ENCODE measurements at places on chromosomes 13 and 19.
A peak's percentile ranks its signal among the peaks of the same experiment; 100 is the strongest.

- peak; percentile 77 for DNase-seq
Observed at GRCh38 chr13:42769650-42770049, 11.7 kb upstream of the FAM216B start.

GRCh38 chr19:30206187-30206586 is 166.0 kb upstream of the ZNF536 start:
- DNase-seq, result no peak

GRCh38 chr13:26377038-26377437 is 123.1 kb downstream of the CDK8 start:
- peak; percentile 68 for DNase-seq

DNA sequence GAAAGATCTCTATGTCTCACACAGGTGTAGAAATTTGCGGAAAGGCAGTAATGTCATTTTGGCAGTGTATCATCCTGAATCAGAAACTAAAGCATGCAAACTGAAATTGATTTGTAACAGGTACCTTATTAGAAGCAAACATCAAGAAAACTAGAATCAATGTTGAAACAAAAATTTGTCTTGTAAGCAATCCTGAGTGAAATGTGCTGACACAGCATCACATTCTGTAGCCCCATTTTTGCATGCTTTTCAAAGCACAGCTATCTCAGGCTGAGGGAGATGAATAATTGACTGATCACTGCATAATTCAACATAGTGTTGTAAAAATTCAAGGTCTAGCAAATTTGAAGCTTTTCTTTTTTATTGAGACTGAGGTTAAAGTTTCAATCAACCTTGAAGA is 539.7 kb downstream of the DACH1 start:
- no peak for DNase-seq

DNA sequence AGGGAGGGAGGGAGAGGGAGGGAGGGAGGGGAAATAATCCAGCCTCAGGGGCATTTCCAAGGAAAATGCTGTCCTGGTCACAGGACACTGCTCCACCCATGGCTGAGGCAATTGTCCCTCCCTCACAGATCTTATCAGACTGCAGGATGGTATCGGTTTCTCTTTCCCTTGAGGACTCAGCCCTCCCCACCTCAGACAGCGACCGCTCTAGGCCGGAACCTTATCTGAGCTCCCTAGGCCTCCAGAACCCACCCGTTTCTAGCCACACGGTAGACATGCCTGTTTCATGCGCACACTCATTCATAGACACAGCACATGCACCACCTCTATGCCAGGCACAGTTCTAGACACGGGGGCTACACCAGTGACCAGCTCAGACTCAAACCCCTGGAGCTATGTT is 10.0 kb upstream of the IZUMO2 start:
- no peak for DNase-seq

DNA sequence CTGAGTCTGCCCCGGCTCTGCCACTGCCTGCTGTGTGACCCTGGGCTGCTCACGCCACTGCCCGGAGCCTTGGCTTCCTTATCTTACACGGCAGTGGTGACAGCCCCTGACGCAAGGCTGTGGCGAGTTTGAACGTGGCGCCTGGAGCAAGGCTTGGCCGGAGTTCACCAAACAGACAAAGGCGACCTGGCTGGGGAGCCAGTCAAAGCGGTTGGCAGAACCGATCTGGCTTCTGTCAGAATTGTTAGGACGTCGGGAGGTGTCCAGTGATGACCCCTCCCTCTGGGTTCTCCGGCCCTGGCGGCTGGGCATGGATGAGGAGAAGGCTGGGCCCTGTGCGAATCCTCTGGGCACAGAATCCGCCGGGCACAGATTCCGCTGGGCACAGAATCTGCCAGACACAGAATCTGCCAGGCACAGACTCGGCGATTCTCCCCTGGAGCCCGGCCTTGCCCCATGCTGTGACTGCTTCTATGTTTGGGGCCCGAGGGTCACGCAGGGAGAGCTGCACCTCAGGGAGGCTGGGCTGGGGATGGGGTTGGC is 11.7 kb upstream of the TMEM255B start:
- no peak for DNase-seq

GRCh38 chr19:46515879-46516350 is 20.2 kb upstream of the PNMA8B start:
- peak; percentile 73 for DNase-seq

DNA sequence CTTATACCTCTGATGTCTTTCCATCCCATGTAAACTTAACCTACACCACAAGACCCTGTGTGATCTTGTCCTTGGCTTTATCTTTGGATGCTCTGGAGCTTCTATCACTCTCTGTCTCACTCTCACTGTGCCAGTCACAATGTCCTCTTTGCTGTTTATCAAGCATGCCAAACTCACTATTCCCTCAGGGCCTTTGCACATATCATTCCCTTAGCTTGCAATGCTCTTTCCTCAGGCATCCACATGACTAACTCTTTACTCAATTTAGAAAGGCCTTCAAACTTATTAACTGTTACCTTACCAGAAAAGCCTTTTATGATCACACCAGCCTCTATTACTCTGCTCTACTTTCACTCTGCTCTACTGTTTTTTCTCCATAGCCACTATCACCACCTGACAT is 354.1 kb downstream of the RFC3 start:
- no peak for DNase-seq

DNA sequence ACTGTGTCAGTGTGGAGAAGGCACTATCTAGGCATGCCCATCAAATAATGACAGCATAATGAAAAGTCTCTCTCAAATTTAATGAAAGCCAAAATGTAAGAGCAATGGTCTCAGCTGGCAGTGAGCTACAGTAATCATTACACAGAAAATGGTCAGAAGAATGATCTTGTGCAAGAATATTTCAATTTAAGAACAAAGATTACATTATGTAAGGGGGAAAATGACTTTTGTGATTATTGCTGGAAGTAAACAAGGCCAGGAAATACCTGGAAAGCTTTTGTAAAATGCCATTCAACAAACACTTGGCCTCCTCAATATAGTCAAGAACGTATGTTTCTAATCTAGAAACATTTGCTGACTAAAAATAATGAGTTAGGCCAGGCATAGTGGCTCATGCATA is 89.1 kb downstream of the CAB39L start:
- DNase-seq, result no peak

GRCh38 chr13:93101226-93101734 is 125.3 kb upstream of the GPC6 start:
- no peak for DNase-seq

GRCh38 chr13:46679369-46680120 is 117.4 kb downstream of the ESD start:
- peak; percentile 59 for DNase-seq

DNA sequence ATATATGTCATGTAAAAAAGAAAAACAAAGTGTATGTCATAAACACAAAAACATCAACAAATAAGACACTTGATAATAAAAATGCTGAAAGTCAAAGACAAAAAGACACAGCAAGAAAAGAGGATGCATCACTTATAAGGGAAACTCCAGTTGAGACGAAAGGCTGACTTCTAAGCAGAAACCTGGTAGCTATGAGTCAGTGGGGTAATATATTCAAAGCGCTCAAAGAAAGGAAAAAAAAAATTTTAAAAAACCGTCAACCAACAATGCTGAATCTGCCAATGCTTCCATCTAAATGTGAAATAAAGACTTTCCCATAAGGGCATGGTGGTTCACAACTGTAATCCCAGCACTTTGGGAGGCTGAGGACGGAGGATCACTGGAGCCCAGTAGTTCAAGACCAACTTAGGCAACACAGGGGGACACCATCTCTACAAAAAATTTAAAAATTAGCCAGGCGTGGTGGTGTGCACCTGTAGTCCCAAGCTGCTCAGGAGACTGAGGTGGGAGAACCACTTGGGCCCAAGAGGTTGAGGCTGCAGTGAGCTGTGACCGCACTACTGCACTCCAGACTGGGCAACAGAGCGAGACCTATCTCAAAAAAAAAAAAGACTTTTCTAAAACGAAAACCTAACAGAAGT is 24.0 kb downstream of the USP12 start:
- no peak for DNase-seq

GRCh38 chr19:38745316-38745715 is 1.0 kb upstream of the CAPN12 start:
- DNase-seq, result no peak

DNA sequence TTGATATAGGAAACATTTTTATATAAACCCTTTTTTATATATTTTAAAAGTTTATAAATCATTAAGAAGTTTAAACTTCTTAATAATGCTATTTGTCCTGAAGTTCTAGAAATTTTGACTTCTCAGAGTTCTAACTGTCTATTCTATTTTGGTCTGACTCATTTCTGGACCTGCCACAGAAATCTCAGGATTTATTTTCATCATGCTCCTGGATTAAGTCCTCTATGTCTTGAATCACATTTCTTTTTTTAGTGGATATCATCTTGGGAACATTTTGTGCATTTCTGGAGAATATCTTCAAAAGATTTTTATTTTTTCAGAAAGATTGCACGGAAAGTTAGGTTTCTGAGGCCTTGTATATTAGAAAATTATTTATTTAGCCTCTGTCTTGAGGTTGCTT is 289.1 kb downstream of the NDFIP2 start:
- no peak for DNase-seq

GRCh38 chr13:89628567-89628966 is 1718.9 kb upstream of the MIR17HG start:
- DNase-seq, result peak; percentile 31

DNA sequence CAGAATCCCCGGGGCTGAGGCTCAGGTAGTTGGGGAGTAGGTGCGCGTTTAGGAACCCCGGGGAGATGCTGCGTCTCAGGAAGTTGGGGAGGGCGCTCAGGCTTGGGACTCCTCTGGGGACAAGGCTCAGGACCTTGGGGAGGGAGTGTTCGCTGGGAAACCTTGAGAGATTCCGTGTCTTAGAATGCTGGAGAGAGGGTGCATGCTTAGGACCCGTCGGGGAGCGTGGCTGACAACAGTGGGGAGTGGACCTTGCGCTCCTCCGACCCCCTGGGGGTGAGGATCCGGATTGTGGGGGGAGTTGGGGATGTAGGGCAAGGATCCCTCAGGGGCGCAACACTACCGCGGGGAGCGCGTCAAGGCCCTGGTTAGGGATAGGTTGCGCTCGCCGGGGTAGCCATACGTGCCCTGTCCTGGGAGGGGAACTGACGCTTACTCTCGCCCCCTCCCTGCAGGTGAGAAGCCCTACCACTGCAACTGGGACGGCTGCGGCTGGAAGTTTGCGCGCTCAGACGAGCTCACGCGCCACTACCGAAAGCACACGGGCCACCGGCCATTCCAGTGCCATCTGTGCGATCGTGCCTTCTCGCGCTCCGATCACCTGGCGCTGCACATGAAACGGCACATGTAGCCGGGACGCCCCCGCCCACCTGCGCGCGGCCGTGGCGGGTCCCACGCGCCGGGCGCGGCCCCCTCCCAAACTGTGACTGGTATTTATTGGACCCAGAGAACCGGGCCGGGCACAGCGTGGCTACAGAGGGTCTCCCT is 2.0 kb downstream of the KLF2 start:
- DNase-seq, result no peak

GRCh38 chr13:50599927-50600326 is 243.6 kb downstream of the DLEU7 start:
- DNase-seq, result no peak

DNA sequence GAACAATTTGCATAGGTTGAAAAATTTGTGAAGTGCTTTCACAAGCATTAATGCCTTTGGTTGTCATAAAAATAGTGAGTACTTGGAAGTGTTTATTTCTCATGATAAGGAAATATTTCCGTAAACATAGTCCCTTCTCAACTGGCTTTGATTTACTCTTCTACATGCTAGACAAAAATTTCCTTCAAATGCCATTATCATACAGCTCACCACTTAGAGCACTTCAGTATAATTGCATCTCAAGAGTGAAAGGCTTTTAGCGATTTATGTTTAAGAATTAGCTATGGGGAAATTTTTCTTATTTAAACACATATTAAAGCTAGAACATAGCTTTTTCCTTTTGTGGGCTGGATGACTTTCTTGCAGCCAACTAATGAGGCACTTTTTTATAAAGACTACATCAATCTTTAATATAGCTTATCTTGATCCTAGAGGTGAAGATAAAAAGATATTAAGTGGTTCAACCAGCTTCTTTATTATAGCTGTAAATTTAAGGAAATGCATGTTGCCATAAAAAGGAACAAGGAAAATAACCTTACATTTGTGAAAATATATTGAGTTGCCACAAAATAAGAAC is 656.8 kb downstream of the SLITRK6 start:
- no peak for DNase-seq

DNA sequence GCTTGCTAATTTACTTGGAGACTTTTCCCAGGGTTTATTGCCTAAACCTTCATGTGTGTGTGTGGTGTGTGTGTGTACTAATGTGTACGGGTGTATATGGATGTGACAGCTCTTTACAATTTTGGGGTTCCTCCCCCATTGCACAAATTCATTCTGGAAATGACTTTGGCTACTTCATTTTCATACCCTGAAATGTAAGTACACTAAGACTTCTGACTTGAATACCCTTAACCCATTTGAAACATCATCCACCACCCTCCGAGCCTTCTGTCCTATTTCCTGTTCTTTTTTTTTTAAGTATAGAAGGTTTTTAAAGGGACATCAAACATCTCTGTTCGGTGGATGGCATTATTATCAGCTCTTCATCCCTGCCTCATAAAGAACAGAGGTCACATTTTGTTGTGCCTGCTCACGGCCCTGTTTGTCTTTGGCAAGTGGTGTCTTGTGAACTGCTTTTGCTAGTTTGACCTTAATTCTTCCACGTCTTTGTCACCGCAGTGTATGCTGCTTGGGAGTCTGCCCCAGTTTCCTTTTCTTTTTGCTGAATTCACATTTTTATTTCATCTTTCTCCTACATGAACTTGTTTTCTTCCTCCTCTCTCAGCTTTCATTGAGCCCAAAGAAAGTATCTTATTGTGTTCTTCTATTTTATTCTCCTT is 228.3 kb downstream of the FOXO1 start:
- no peak for DNase-seq

- DNase-seq, result peak; percentile 35
Observed at GRCh38 chr19:33819880-33820781, 23.5 kb downstream of the KCTD15 start.

- DNase-seq, result no peak
Observed at GRCh38 chr19:33438987-33439781, 65.7 kb downstream of the CEBPG start.

GRCh38 chr13:24207841-24208667 is 47.5 kb downstream of the SPATA13 start:
- DNase-seq, result no peak

DNA sequence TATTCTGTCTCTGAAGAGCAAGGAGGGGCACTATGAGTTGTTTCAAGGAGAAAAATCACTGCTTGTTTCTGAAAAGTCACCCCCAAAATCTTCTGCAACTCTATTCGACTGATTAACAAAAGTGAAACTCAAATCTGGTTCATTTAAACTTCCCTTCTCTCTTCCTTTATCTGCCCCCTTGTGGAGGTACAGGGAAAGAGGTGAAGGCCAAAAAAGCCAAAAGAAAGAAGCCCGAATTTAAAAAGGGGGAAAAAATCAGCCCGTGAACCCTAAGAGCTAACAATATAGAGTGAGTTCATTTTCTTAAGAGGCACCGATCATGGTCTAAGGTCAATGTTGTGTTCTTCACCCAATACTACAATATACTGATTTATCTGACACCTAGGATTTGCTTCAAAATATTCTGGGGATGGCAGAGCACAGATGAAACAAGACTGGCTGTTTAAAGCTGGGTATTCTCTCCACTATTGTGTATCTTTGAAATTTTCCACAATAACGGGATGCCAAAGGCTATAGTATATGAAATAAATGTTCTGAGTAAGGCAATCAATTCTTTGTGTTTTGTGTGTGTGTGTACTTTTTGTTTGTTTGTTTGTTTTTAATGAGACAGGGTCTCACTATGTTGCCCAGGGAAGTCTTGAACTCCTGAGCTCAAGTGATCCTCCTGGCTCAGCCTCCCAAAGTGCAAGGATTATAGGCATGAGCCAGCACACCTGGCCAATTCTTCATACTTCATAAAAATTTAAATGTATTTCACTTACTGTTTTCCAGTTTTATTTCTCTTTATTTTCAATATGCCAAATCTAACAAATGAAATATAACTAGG is 55.0 kb upstream of the EEF1AKMT1 start:
- DNase-seq, result peak; percentile 82

- DNase-seq, result no peak
Observed at GRCh38 chr13:43133792-43134191, 110.4 kb downstream of the DNAJC15 start.
